ENCODE measurements at places on chromosomes 5 and 9.

DNA sequence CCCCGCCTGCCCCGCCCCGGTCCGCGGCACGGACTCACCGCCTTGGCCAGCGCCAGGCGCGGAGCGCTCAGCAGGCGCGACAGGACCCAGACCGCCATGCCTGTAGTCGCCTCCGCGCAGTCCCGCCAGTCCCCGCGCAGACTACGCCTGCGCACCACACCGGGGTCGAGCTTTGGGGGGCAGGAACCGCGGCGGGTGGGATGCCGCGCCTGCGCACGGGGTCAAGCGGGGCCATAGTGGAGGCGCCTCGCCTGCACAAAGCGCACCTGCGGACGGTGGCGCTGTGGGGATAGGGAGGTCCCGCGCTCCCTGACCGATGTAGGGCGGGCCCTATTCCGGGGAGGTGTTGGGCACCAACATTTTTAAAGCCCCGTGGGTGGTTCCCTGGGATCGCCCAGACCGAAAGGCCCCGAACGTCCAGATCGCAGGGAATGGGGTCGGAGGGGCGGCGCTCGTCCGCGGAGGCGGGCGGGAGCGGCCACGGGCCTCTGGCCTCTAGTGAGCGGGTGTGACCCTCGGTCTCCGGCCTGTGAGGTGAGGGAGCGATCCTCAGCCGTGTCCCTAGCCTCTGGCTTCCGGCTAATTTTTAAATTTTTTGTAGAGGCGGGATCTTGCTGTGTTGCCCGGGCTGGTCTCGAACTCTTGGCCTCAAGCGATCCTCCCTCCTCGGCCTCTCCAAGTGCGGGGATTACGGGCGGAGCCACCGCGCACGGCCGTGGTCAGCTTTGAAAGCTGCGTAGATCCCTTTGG lies 70.8 kb upstream of the LPCAT1 start:
- peak; percentile 3 for DNase-seq

GRCh38 chr5:155343468-155343867 lies 329.9 kb downstream of the KIF4B start:
- no peak for DNase-seq

DNA sequence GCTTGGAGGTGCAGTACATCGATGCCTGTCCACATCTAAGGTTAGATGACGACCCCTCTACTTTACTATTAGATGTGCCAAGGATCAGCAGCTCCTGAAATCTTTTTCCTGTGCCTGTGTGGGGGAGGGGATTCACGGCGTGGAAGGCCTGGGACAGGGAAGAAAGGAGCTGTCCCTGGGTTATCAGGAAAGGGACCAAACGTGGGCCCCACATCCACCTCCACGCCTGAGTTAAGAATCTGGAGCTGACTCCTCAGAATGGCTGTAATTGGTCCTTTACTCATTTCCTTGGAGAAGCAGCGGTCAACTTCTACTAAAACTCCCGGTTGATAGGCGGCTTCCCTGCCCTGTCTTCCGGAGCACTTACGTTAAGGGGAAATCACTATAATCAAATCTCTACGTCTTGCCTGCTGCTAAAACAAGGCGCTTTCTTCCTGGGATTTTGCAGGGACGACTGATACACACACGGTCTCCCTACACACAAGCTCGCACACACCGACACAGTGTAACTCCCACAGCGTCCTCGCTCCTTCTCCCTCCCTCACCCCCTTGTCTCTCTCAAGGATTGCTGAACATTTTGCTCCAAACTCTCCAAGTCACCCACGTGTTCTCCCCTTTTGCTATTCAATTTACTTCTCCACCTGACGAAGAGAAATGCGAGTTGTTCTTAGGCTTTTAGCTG lies 1.4 kb downstream of the PDE4D start:
- no peak for DNase-seq

DNA sequence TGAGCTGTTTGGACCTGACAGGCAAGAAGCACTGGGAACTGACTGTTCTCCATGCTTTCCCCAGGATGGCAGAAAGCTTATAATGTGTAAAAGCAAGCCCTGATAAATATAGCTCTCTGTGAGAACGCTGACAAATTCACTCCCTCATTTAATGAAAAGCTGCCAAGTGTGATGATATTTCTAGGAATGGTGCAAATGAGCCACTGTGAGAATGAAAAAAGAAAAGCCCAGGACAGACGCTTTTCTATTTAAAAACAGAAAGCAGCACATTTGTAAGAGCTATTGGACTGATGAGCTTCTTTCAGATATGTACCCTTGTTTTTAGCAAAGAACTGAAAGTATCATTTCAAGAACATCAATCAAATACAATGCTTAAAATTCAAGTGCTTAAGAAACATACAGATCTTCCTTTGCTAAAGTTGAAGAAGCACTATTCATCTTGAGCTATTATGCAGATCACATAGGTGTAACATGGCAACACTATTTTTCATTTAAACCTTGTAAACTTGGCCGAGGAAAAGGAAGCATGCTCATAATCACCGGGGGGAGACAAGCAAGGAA lies 842.6 kb upstream of the ACO1 start:
- no peak for DNase-seq

- DNase-seq: no peak
Observed at GRCh38 chr5:88539026-88539425, 270.4 kb upstream of the TMEM161B start.

- DNase-seq: no peak
Observed at GRCh38 chr5:138402640-138403039, 36.2 kb upstream of the REEP2 start.

GRCh38 chr5:647311-647710 lies 35.2 kb downstream of the CEP72 start:
- DNase-seq: no peak

DNA sequence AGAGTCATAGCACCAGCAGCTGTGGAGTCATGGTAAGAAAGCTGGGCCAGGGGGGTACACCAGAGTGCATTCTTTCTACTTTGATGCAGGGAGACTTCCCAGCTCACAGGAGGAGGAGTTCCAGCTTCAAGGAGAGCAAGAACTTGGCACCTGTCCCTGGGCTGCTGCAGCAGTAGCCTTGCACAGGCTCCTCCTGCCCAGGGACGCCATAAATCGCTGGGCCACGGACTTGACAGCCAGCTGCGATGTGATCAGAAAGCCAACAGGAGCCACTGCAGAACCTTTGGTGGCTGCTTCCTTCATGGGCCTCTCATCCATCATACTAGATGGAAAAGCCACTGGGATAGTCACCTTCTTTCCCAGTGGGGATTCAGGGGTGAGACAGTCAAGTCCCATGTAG lies 234.7 kb downstream of the NMUR2 start:
- no peak for DNase-seq

- DNase-seq: no peak
Observed at GRCh38 chr5:151254556-151254955, 1.6 kb downstream of the GM2A start.

GRCh38 chr5:104170926-104171325 lies 608.3 kb upstream of the NUDT12 start:
- no peak for DNase-seq

- DNase-seq: no peak
Observed at GRCh38 chr5:159207222-159207685, 2.1 kb downstream of the RNF145 start.

GRCh38 chr9:4260661-4261060 lies 39.2 kb downstream of the GLIS3 start:
- DNase-seq: no peak

DNA sequence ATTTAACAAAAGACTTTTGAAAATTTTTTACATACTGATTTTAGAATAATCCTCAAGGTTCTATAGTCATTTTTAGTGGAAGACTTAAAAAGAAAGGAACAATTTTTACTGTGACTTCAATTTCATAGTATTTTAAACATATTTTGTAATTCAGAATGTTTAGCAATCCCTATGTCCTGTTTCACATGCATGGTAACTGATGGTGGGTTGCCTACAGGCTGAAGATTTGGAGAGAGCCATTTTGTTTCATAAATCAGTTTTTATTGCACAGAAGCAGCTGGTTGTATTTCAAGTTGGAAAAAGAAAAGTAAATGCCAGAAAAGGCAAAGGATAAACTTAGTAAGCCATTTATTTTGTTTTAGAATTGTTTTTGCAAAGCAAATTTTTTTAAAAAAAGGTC lies 24.0 kb downstream of the STARD4 start:
- no peak for DNase-seq

GRCh38 chr9:133762488-133763271 lies 24.5 kb upstream of the SARDH start:
- no peak for DNase-seq

DNA sequence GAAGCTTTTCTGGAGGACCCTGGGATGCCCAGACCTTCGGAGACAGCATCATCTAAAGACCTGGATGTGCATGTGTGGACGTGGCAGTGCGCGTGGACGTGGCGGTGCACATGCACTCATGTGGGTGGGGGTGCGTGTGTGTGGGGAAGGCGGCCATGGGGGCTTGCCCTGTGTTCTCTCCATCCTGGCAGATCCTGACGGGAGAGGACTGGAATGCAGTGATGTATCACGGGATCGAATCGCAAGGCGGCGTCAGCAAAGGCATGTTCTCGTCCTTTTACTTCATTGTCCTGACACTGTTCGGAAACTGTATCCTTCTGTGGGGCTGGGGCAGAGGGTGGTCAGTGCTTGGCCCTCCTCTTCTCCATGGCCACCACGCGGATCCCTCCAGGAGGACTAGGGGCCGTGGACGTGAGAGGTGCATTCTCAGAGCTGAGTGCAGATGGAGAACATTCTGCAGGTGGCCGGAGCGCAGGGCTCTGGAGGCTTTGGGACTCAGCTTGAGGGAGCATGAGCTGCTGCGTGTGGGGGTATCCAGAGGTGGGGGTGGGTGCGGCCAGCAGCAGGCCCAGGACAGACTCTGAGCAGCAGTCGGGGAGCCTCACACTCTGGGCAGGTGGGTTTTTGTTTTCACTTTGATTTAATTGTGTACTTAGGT lies 129.1 kb downstream of the CACNA1B start:
- DNase-seq: no peak

GRCh38 chr9:76266649-76267283 lies 127.5 kb downstream of the RFK start:
- DNase-seq: no peak

GRCh38 chr5:126806-127205 lies 34.8 kb downstream of the PLEKHG4B start:
- no peak for DNase-seq

- DNase-seq: no peak
Observed at GRCh38 chr9:119020730-119021333, 348.4 kb downstream of the BRINP1 start.

DNA sequence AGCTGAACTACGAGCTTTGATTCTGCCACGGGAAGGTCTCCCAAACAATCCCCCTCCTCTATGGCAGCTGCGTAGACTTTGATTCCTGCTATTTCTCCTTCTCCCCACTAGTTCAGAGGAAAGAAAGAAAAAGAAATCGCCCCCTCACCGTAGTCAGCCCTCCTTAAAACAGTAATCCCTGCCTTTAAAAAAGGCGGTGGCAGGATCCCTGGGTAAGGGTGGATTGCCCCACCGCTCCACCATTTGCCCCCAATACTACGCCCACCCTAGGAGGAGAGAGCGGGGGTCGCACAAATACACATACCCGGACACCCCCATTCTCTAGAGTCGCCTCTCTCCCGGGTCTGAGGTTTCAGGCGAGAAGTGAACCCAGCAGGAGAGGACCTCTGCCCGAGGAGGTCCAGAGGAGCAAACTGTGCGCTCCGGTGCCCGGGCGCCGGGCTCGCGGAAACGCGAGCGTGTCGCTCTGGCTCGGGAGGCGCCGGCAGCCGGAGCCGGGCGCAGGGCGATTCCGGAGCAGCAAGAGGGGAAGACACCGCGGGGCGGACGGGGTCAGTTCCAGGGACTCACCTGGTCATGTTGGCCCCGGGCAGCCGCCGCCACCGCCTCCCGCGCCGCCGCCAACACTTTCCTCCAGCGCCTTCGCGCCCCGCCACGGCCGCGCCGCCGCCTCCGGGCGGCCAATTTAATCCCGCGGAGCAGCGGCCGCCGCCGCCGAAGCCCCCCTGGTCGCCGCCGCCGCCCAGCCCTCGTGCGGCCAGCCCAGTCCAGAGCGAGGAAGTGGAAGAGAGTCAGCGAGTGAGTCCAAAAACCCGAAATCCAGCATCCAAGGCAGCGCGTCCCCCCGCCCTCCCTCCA lies 1057.7 kb upstream of the DMAC1 start:
- DNase-seq: no peak

- DNase-seq: no peak
Observed at GRCh38 chr5:66958201-66958979, 238.2 kb downstream of the CD180 start.

DNA sequence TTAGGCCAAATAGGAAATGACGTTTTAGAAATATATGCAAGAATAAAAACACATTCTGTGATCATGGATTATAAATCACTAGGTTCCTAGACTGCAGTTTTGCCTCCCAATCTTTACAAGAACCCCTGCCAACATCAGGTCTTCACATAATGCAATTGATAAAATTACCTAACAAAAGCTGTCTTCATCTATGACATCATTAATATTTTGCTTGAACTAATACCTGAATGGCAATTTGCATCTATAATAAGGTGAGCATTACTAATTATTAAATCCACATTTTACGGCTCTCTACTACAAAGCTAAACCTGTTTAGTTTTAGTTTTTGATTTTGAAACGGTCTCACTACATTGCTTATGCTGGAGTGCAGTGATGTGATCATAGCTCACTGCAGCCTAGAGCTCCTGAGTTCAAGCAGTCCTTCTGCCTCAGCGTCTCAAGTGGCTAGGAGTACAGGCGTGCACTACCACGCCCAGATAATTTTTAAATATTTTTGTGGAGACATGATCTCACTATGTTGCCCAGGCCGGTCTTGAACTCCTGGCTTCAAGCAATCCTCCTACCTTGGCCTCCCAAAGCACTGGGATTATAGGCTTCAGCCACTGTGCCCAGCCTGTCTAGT lies 218.0 kb downstream of the MLLT3 start:
- no peak for DNase-seq

DNA sequence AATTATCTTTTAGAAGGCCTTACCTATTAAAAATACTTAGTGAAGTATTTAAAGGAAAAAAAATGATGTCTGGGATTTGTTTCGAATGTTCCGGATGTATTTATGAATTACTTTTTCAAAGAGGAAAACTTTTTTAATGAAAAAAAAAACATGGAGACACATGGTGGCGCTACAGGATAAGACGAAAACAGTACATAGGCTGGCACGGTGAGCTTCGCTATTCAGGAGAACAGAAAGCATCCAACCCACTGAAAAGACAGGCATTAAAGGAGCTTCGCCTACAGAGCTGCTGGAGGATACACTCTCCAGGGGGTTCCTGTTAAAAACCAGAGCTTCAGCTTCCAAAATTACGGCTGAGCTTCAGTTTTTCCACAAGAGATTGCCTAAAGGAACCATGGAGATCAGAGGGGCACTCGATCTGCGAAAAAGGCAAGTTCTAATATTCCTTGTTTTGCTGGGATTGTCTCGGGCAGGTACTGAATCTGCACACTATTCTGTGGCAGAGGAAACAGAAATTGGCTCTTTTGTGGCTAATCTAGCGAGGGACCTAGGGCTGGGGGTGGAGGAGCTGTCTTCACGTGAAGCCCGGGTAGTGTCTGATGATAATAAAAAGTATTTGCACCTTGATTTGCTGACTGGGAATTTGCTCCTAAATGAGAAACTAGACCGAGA lies at the start of gene PCDHB14:
PCDHB14 (plus strand) TSS at position 232 of the 672 bp plus-strand sequence; CDS start at position 395, 163 bp downstream.
- DNase-seq: no peak

DNA sequence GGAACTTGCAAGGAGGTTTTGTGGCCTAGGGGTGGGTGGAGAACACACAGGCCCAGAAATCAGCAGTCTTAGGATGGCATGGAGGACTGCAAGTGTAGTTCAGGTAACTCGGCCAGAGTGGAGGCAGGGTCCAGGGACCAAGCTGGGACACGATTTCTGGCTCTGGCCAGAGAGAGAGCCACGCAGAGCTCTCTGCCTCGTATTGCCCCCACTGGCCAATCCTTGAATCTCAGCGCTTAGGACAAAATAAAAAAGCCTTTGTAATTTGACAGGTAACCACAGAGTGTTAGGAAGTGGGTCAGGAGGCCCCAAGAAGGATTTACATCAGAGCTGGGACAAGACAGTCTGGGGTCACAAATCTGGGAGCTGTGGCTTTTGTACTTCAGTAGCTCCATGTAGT lies 11.7 kb downstream of the MAP3K1 start:
- DNase-seq: no peak

Measured in NCI-H1417 treated with DMSO at 0.1 percent for 48 hours (cell line).